ENCODE measurements at places on chromosomes 4 and X. TPM values are rescaled to one million over a fixed set of nuclear protein-coding genes. Genes with fewer than 3 reads are reported as not detected.

The CFAP99 gene
- 0.78 TPM for polyA plus RNA-seq

The CENPVL2 gene
- polyA plus RNA-seq: not detected

The CNGA1 gene
- polyA plus RNA-seq: 2.9 TPM

The TLR1 gene
- polyA plus RNA-seq: 5.3 TPM

The PCDH10 gene
- polyA plus RNA-seq: 5.4 TPM

The CHRDL1 gene
- 9.8 TPM for polyA plus RNA-seq

The F11 gene
- 5.1 TPM for polyA plus RNA-seq

The SRPX2 gene
- 13.4 TPM for polyA plus RNA-seq

The CXCR3 gene
- polyA plus RNA-seq: not detected

The PRR32 gene
- not detected for polyA plus RNA-seq

The HTN1 gene
- 0.06 TPM for polyA plus RNA-seq

The ABCG2 gene
- 6.8 TPM for polyA plus RNA-seq

The DNAAF6 gene
- polyA plus RNA-seq: 0.06 TPM

The HMGN5 gene
- 54.0 TPM for polyA plus RNA-seq

The RHOXF1 gene
- 0.17 TPM for polyA plus RNA-seq

The MAGEA9B gene
- polyA plus RNA-seq: not detected

The MEPE gene
- not detected for polyA plus RNA-seq

The CABS1 gene
- polyA plus RNA-seq: 0.11 TPM

The GRIA3 gene
- 2.1 TPM for polyA plus RNA-seq

The MAGIX gene
- 2.7 TPM for polyA plus RNA-seq

The BCOR gene
- polyA plus RNA-seq: 53.6 TPM

The SYTL4 gene
- 18.6 TPM for polyA plus RNA-seq

The ATXN3L gene
- not detected for polyA plus RNA-seq

The PSAPL1 gene
- not detected for polyA plus RNA-seq

The VSIG1 gene
- 0.69 TPM for polyA plus RNA-seq

The PFKFB1 gene
- polyA plus RNA-seq: 0.60 TPM

The DMP1 gene
- 0.14 TPM for polyA plus RNA-seq

The CT55 gene
- 0.30 TPM for polyA plus RNA-seq

The GPR119 gene
- polyA plus RNA-seq: not detected

The GPM6B gene
- polyA plus RNA-seq: 24.4 TPM

The MSANTD1 gene
- polyA plus RNA-seq: 1.1 TPM

The PPP2R2C gene
- polyA plus RNA-seq: 0.17 TPM

The ASB9 gene
- 10.5 TPM for polyA plus RNA-seq

The GAGE12H gene
- not detected for polyA plus RNA-seq

The AWAT2 gene
- not detected for polyA plus RNA-seq

The VCX3B gene
- 0.68 TPM for polyA plus RNA-seq

The TRIM60 gene
- 0.09 TPM for polyA plus RNA-seq

The WDR1 gene
- polyA plus RNA-seq: 185 TPM

The USP17L5 gene
- not detected for polyA plus RNA-seq

The FANCB gene
- 4.1 TPM for polyA plus RNA-seq

The GPR143 gene
- polyA plus RNA-seq: 11.9 TPM

The OCRL gene
- 28.2 TPM for polyA plus RNA-seq

The CRLF2 gene
- polyA plus RNA-seq: not detected

The USP17L29 gene
- not detected for polyA plus RNA-seq

The RGN gene
- polyA plus RNA-seq: 31.6 TPM

The IQCM gene
- not detected for polyA plus RNA-seq

The CYTL1 gene
- 9.2 TPM for polyA plus RNA-seq

Measured in renal cortex interstitium (tissue), 15 donors.